Activated CD8-positive, alpha-beta memory T cell treated with anti-CD3 and anti-CD28 coated beads, Interleukin-2, amount 50 U/mL, for 4 hours (primary cell): ENCODE measurements at places on chromosomes 1 and 21.

GRCh38 chr1:10648689-10649516, 147.5 kb downstream of the CASZ1 start:
- DNase-seq = no peak

GRCh38 chr1:99217599-99217998, 46.7 kb upstream of the PLPPR4 start:
- DNase-seq = no peak

GRCh38 chr1:3267550-3268270, 186.8 kb upstream of the ARHGEF16 start:
- no peak for DNase-seq

DNA sequence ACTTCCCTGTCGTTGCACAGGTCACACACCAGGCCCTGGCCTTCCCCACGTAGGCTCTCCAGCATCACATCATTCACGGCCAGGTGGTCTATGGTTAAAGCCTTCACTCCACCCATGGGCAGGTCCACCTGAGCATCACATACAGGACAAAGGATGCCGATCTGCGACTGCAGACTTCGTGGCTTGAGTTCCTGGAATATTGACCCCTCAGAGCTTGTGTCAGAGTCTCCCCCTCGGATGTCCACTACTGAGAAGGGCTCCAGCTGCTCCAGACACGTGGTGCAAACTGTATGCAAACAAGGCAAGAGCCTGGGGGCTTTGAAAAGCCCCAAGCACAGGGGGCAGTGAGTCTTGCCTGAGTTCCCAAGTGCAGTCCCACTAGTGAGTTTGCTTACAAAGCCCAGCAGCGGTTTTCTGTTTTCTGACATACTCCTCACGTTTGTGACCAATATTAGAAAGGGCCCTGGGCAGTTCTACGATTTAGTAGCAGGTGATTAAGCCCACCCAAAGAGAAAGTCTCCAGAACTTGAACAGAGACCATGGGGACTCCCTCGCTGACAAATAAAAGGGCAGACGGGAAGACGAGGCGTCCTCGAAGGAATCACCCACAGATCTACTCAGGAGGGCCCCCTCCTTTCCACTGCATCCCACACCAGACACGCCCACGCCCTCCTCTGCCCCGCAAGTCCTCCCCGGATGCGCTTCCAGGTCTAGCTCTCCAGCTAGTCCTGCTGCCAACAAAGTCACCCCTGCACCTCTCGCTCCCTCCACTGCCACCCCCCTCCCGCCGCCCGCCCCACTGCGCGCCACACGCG, 568 bp downstream of the TRIM45 start:
- no peak for DNase-seq

GRCh38 chr21:43578677-43579303, 80.5 kb downstream of the HSF2BP start:
- no peak for DNase-seq

DNA sequence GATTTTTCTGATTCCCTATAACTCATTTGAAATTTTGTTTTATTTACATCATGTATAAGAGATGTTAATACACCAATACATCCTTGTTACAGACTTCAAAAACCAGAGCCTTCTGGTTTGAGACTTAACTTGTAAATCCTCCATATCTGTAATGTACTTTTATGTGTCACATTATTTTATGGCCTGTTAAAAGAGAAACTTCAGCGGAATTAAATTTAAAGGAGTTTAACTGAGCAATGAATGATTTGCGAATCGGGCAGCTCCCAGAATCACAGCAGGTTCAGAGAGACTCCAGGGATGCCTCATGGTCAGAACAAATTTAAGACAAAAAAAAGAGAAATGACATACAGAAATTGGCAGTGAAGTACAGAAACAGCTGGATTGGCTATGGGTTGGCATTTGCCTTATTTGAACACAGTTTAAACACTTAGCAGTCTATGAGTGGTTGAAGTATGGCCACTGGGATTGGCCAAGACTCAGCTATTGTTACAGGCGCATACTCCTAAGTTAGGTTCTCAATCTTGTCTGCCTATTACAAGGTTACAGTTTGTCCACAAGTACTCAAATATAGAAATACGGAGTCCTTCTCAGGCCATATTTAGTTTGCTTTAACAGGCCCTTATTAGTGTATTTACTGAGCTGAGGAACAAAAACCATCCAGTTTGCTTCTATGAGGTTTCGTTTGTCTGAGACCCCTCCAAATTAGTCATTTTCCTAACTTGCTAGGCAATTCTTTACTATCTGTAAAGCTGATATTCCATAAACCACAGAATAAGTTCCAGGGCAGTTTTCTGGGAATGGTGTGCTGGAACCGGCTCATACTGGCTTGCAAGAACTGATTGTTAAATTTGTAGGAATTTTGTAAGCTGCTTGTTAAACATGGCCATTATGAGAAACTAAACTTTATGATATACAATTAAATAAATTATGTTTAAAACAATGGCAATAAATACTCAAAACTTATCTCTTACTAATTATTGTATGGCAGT, 56.2 kb upstream of the WDR26 start:
- no peak for DNase-seq

DNA sequence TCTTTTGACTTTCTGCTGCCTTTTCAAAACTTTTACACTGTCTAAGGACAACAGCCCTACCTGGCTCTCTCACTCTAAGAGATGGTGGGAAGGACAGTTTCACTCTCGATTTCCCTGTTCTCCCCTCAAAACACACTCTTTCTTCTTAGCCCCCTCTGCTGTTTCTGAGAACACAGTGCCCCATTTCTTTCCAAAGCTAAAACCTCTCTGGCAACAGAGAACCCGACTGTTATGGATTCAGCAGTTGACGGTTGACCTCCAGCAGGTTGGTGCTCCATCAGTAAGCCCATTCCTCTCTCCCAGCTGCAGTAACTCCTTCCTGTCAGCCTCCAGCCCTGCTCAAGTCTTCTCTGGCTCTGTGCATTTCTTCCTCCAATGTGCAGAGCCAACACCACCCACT, 88.2 kb upstream of the ABCD3 start:
- DNase-seq = no peak

DNA sequence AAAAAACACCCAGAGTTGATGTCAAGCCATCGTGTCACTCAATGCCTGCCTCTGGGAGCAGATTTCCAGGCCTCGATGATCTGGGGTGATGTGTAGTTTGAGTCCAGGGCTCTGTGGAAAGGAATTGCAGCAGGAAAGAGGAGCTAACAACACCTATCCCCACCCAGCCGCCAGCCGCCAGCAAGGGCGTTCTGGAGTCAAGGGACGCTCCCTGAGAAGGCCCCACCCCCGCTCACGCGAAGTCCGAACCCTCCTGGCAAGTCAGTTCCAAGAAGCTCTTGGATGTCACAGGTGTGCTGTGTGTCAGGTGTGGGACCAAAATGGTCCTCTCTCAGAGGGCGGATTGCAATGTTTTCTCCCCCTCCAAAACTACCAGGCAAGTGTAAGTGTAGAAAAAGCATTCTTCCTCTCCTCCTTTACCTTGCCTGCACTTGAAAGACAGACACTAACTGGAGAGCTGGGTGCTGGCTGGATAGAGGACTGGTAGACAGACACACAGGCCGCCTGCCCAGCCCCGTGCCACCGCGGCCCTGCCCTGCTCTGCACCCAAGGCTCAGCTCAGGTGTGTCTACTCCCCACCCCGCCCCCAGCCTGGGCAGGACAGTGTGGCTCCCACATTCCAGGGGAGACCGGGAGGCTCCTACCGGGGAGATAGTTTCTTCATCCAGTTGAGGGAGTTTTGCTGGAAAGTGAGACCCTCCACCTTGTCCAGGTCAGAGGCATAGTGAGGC, 8.5 kb downstream of the AGT start:
- DNase-seq = no peak

DNA sequence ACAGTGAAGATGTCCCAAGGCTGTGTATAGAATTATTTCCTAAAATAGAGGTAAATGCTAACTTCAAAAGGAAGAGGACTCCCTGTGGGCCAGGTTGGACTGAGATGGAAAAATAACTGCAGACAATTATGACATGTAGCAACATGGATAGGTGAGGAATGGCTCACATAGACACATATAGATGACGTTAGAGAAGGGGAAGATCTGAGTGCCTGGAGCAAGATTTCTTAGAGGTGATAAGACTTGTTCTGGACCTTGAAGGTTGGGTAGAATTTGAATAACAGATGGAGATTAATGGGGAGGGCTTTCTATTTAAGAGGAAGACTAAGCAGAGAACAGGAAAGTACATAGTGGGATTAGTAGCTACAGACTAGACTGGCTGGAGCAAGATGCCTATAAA, 76.9 kb downstream of the C1orf21 start:
- no peak for DNase-seq

DNA sequence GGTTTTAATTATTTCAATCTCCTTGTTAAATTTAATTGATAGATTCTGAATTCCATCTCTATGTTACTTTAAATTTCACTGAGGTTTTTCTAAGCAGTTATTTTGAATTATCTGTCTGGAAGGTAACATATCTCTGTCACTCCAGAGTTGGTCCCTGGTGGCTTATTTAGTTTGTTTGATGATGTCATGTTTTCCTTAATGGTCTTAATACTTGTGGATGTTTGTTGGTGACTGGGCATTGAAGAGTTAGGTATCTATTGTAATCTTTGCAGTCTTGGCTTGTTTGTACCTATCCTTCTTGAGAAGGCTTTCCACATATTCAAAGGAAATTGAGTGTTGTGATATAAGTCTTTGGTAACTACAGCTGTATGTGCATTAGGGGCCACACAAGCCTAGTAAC, 810.0 kb upstream of the NEGR1 start:
- DNase-seq = no peak

- DNase-seq = no peak
Measured at GRCh38 chr1:64663668-64664067, 81.2 kb upstream of the RAVER2 start.

GRCh38 chr1:207389728-207390464, 64.2 kb upstream of the CR2 start:
- no peak for DNase-seq

- no peak for DNase-seq
Measured at GRCh38 chr1:222097588-222097987, 355.7 kb upstream of the DUSP10 start.

GRCh38 chr1:206658981-206659273, 23.6 kb downstream of the DYRK3 start:
- DNase-seq = no peak

DNA sequence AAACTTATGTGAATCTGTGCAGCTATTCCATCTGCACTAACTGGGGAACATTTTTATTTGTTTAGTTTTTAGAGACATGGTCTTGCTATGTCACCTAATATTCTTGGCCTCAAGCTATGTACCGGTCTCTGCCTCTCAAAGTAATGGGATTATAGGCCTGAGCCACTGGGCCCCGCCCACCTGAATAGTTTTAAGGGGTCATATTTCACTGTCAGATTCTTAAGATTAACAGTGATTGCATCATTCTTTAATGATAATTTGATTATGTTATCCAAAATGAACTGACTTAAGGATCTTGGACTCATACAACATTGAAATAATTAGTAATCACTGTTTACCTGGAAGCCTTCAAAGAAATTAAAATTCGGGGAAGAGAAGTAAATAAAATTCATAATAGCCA, 12.6 kb upstream of the KLF18 start:
- DNase-seq = no peak

DNA sequence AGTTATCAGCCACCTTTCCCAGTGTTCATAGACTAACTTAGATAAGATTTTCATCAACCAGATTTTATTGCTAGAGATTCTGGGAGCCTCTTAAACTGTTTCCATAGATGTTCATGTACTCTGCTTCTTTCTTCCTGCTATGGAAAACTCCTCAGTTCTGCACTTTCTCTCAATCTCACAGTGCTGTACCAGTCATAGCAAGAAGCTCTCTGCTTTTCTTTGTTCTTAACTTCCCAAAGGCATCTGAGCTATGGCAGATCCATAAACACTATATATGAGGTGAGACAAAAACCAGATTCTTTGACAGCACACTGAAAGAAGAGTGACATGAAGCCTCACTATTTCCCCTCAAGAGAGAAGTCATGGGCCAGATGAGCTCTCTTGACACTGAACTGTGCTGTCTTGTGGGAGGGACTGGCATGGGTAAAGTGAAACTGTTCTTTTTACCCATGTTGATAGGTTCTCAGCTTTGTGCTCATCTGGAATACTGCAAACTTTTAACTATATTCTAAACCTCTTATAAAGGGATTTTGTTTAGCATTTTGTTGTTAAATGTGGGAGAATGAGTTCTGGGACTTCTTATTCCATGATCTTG, 64.2 kb upstream of the LYPLAL1 start:
- DNase-seq = no peak

DNA sequence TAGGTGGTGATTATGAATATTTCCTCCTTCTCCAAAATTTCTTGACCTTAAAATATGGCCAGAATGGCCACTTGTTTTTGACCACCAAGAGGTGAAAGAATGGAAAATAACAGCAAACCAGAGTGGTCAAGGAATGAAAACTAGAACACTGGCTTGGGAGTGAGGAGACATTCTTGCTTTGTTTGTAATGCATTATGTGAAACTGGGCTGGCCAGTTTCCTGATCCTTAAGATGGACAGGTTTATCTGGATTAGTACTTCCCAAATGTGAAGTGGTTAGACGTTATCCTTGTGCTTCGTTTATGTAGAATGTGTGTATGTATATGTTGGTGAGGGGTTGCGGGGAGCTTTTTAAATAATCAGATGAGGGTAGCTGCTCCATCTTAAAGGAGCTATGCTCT, 12.8 kb downstream of the PLA2G4A start:
- DNase-seq = no peak

DNA sequence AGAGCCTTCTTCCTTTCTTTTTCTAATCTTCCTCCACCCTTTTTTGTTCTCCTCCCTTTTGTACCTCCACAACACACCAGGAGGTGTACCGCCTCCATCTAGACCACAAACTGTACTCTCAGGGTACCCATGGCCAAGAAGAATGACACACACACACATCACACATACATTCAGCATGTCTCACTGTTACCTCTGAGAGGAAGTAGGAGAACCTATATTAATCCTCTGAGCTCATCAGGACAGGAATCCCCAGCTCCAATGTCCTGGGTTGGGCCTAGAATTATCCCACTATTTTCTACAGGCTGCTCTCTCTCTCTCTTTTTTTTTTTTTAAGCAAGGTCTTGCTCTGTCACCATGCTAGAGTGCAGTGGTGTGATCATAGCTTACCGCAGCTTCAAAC, 36.7 kb downstream of the ATP2B4 start:
- DNase-seq = no peak

- peak; percentile 32 for DNase-seq
Measured at GRCh38 chr1:16012590-16013219, 5.1 kb downstream of the HSPB7 start.

DNA sequence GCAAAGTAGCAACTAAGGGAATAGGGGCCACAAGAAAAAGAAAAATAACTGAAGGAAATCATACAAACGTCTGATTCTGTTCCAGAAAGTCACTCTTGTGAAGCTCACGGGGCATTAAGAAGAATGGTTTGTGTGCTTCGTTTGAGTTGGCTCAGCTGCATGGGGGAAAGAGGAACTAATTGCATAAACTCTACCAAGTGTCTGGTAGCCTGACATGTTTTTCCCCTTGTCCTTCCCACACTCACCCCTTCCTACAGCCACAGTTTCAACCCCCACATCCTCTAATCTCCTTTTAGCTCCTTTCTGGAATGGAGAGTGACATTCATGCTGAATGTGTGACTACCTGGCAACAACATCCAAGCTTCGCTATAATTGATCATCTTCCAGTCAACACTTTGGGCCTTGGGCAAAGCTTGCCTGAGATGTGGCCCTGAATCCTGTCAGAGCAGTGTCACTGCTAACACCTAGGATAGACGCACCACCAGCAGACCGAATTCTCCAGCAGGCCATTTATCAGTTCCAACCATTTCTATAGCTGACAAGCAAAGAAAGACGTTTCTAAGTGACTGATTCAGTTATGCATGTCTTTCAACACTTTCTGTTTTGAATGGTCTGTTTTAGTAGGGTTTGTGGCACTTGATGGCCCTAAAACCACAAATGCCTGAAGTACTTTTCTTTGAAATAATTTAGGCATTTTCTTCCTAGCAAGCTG, 439.6 kb downstream of the TTLL7 start:
- no peak for DNase-seq
